ENCODE measurements at places on chromosomes 5 and 9. TPM values are rescaled to one million over a fixed set of nuclear protein-coding genes. Genes with fewer than 3 reads are reported as not detected.

DNA sequence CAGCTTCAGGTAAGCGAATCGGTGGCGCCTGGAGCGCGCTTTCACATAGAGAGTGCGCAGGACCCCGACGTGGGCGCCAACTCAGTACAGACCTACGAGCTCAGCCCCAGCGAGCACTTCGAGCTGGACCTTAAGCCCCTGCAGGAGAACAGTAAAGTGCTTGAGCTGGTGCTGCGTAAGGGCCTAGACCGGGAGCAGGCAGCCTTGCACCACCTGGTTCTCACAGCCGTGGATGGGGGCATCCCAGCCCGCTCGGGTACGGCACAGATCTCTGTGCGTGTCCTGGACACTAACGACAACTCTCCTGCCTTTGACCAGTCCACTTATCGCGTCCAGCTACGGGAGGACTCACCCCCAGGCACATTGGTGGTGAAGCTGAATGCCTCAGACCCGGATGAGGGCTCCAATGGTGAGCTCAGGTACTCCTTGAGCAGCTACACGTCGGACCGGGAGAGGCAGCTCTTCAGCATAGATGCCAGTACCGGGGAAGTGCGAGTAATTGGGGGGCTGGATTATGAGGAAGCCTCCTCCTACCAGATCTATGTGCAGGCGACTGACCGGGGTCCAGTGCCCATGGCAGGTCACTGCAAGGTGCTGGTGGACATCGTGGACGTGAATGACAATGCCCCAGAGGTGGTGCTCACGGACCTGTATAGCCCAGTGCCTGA, 1.1 kb downstream of the PCDHAC2 start:
- DNase-seq = no peak

DNA sequence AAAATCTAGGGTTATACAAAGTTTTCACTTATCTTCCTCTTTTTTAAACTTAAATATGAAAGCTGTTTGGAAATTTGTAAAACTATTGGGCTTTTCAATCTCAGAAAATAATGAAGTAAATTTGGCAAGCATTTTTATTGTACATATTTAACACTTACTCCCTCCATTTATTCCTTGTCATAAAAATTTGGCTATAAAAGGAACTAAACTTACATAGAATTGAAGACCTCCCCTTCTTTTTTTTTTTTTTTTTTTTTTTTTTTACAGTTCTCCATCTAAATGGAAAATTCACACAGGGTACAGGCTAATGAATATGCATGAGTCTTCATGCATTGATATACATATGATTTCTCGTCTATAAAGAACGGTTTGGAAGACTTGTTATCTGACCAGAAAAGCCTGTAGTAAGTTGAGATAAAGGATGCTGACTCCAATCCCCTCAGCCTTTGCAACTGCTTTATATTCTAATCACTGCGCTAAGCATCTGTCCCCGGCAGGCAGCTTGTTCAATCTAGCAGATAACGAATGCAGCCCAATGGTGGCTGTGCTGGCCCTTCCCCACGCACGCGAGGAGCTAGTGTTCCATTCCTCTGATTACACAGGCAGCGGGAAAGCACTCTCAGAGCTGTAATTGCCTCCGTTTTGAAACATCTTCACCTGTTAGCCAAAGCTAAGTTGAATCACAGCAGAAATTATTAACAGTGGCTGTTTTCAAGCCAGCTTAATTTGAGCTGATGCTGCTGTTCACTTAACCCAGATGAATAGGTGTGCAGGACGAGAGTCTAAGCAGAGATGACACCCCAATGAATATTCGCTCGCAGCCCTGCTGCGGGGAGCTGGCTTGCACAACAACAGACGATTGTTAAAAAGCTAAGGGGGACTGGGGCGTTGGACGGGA, 453.8 kb upstream of the ZNF608 start:
- no peak for DNase-seq

CDX1 gene
- not detected for total RNA-seq

DNA sequence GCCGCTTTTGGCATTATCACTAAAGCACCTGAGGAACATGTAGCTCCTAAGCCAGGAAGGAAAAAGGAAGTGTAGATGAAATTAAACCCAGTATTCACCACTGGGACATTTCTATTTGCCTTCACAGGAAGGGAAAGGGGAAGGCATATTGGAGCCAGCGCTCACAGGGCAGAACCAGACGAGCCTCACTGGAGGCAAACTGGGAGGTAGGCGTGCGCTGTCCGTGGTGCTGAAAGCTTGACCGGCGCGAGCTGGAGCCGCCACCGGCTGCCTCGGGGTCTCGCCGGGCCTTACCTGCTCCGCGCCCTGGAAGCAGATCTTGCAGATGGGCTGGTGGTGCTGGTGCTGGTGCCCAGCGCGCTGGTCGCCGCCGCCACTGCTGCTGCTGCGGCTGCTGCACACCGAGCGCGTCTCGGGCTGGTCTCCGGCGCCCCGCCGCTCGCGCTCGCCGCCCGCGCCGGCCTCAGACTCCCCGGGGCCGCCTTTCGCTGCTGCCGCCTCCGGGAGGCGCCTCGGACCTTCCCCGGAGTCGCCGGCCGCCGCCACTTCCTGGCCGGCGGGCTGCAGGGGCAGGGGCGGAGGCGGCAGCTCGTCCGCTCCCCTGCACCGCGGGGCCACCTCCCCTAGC, 732 bp downstream of the MARCHF11 start:
- DNase-seq = no peak

- no peak for DNase-seq
Measured at GRCh38 chr5:53983568-53984460, 326.6 kb downstream of the ARL15 start.

LPCAT1 gene
- total RNA-seq = 77.0 TPM

IFNA2 gene
- not detected for total RNA-seq

DNA sequence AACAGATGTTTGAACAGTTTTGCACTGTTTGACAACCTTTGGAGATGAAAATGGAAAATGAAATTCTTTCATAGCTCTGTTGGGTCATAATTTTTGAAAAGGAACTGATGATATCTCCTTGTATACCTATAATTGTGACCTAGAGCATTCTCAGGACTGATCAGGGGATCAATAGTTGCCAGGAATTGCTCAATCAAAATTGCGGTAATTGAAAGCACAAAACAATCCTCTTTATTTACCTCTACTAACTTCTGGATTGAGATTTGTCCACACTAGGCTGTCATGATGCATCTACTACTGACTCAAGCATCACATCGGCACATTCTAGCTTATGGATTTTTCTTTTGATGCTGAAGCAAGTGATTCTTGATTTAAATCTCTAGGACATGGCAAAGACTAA, 4.1 kb upstream of the CNTLN start:
- DNase-seq = no peak

DEPDC1B gene
- 3.4 TPM for total RNA-seq

OR13C8 gene
- not detected for total RNA-seq

GRCh38 chr5:173864126-173865050, 23.8 kb upstream of the CPEB4 start:
- no peak for DNase-seq

GRCh38 chr5:107442452-107442851, 228.3 kb downstream of the EFNA5 start:
- no peak for DNase-seq

DNA sequence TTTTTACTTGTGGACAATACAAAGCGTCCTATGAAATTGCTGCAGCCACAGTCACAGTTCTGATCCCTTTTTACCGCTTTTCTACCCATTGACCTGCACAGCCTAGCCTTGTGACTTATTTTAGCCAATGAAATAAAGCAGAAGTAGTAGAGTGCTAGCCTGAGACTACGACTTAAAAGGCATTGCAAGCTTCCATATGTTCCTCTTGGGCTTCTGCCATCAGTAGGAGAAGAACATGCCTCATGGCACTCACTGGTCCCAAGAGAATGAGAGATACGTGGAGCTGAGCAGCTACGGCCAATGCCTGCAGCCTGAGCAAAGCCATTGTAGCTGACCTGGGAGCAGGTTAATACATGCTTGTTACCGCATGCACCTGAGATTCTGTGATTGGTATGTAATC, 416.6 kb upstream of the CLINT1 start:
- no peak for DNase-seq

RAPGEF6 gene
- total RNA-seq = 12.5 TPM

DNA sequence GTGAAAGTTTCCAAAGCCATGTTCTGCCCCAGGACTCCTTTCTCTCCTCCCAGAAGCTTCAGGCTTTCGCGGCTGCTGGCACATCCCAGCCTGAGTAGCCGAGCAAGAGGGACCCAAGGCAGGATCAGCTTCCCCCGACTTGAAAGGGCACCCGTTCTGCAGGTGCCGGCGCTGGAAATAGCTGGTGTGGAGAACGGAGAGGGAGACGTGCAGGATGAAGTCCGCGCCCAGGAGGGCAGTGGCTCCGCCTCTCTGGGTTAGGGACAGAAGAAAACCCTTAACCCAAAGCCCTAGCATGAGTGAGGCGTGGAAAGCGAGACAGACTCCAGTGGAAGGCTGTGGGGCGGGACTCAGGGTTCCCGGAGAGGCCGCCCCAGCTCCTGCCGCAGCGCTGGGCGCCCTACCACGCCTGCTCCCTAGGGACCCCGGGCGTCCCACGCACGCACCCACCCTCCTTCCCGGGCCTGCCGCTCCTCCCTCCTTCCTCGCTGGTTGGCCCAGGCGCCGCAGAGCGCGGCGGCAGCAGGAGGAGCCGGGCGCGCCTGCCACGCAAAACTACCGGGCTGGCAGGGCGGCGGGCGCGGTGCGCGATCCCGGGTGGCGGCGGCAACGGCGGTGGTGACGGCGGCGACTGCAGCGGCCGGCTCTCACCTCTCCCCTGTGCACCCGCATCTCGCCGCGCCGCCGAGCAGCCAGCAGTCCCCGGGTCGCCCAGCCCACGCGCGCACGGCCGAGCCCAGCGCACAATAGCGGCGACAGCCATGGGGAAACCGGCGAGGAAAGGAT, at the start of gene SLC1A1:
TSS of gene SLC1A1 (plus strand) at position 550 of the 786 bp plus-strand sequence. CDS start at position 762, 212 bp downstream.
- DNase-seq = no peak

PCDHB10 gene
- total RNA-seq = 1.3 TPM

- no peak for DNase-seq
Measured at GRCh38 chr5:102778478-102778877, 23.4 kb downstream of the PAM start.

GRCh38 chr5:9555961-9556360, 10.1 kb upstream of the SEMA5A start:
- no peak for DNase-seq

SLC45A2 gene
- total RNA-seq = not detected

- DNase-seq = no peak
Measured at GRCh38 chr9:90140131-90140818, 502.3 kb downstream of the DIRAS2 start.

AJM1 gene
- total RNA-seq = 1.6 TPM

GRCh38 chr5:164472165-164472564, 966.7 kb downstream of the MAT2B start:
- no peak for DNase-seq

All from glomerular endothelial cell (primary cell).